Left hindlimb (tissue), 1 donor: ENCODE measurements at places on chromosomes 12 and 14.

GRCh38 chr12:53975064-53975471, 314 bp upstream of the HOTAIR start:
- no peak for DNase-seq

- no peak for DNase-seq
Measured at GRCh38 chr14:95817271-95817670, 59.4 kb upstream of the TUNAR start.

DNA sequence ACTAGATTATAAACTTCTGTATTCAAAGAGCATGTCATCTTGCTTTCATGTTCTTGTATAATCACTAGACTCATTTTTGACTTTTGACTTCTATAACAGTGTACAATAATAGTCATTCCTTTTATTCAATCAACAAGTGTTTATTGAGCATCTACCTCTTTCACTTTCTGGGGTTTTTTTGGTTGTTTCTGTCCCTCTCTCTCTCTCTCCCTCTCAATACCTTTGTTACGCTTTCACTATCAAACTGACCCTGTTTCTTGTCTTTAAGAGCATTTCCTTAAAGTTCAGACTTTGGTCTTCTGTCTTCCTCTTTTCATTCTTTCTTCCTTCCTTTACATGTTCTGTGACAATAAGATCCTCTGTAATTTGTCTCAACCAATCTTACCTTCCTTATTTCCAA, 49.5 kb downstream of the GPR137C start:
- DNase-seq: no peak

DNA sequence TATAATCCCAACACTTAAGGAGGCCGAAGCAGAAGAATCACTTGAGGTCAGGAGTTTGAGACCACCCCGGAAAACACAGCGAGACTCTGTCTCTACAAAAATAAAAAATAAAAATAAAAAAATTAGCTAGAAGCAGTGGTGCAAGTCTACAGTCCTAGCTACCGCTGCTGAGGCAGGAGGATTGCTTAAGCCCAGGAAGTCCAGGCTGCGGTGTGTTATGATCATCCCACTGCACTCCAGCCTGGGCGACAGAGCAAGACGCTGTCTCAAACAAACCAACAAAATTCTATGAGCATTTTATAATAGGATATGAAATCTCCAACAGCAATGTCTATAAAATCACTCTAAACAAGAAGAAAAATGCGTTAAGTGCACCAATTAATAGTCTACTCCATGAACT, 75.3 kb downstream of the PPP1R12A start:
- DNase-seq: no peak

DNA sequence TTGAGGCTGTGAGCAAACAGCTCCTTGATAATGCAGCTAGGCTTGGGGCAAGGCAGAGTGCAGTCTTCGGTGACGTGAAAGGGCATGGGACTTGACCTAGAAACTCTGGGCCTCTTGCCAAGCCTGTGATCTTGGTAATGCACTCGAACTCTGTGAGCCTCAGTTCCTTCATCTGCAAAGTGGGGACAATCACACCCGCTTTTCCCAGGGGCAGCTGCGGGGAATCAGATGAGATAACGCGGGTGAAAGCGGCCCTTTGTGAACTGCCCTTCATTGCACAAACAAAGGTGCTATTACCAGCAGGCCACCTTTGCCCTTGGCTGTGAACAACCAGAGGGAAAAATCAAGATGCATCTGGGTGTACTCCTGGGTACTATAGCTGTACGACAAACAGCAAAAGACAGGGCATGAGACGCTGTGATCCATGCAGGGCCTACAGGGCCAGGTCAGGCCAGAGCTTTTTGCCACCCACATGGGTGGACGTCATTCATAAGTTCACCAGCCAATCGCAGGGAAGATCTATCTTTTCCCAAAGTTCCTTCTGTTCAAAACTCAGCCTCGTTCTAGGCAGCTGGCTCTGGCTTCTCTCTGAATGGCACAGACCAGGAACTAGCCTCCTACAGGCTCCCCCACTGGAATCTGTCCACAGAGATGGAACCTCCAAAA, 3.2 kb downstream of the MSI1 start:
- DNase-seq: no peak

- DNase-seq: no peak
Measured at GRCh38 chr12:126389961-126390360, 1324.7 kb downstream of the AACS start.

DNA sequence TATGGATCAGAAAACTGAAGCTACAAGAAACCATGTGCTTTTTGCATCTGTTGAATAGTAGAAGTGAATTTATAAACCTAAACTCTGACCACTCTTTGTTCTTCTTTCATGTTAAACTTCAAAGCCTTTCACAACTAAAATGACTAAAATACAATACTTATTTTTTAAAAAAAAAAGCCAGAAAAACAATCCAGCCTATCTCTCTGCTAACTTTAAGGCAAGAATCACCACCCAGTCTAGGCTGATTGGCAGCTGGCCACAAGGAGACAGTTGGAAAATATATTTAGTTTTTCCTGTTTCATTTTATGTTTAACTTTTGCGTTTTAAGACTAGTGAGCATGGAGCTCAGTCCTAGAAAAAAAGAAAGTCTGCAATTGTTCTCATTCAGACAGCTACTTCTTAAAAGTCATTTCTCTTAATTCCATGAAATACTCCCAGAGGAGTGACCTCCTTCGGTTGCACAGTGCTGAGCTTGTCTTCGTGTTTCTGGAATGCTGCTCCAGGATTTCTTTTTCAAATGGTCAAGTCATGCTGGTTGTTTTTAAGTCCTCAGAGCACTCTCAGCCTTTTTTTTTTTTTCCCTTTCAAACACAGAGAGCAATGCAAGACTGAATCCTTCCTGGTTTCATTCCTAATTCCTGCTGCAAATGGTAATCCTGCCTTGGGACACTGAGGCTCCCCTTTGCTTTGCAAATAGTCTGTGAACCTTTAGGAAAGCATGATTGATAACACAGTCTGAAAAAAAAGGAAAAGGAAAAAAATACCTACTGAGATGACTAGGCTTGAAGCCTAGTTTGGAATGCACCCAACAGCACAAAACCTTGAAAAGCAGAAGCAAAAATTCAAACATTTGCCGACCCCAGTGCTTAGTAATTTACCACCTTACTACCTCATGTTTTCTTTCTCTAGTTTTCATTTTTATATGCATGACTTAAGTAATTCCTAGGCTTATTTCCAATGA, 233.3 kb upstream of the DAAM1 start:
- DNase-seq: no peak

DNA sequence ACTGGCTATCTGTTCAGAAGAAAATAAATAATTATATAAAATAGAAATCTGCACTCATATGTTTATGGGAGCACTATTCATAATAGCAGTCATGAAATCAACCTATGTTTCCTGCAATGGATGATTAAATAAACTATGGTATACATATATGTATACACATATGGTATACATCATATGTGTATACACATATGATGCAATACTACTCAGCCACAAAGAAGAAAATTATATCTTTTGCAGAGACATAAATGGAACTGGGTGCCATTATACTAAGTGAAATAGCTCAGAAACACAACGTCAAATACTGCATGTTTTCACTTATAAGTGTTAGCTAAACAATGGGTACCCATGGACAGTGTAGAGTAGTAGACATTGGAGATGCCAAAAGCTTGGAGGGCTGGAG, 381.2 kb upstream of the LRFN5 start:
- no peak for DNase-seq

GRCh38 chr12:110224379-110225304, 56.4 kb upstream of the ATP2A2 start:
- no peak for DNase-seq

GRCh38 chr14:38616959-38617358, 361.1 kb upstream of the CLEC14A start:
- DNase-seq: peak; percentile 33

DNA sequence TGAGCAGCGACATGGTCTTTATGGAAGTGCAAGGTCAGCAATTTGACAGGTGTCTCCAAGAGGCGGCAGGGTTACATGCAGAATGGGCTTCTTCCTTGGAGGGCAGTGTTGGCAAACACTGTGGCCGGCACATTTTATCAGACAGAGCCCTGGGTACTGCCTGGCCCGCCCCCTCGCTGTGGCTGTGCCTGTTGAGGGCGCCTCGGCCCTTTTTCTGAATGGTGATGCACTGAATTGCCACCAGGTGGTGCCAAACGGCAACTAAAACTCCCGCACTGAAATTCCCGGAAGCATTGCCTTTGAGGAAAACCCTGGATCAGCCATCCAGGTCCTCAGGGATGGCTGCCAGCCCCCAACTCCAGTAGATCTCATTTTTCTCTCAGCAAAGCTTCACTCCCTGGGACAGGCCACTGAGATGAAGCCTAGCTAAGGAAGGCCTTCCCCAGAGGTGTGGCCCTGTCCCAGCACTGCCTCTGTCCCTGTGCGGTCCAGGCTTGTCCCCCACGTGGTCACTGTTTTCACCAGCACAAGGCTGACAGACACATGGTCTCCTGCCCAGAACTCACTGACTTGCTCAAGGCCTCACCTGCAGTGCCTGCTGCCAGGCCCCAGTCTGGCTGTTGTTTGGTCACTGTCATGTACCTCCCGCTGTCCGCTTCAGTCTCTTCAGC, 73.6 kb downstream of the TESC start:
- peak; percentile 68 for DNase-seq

DNA sequence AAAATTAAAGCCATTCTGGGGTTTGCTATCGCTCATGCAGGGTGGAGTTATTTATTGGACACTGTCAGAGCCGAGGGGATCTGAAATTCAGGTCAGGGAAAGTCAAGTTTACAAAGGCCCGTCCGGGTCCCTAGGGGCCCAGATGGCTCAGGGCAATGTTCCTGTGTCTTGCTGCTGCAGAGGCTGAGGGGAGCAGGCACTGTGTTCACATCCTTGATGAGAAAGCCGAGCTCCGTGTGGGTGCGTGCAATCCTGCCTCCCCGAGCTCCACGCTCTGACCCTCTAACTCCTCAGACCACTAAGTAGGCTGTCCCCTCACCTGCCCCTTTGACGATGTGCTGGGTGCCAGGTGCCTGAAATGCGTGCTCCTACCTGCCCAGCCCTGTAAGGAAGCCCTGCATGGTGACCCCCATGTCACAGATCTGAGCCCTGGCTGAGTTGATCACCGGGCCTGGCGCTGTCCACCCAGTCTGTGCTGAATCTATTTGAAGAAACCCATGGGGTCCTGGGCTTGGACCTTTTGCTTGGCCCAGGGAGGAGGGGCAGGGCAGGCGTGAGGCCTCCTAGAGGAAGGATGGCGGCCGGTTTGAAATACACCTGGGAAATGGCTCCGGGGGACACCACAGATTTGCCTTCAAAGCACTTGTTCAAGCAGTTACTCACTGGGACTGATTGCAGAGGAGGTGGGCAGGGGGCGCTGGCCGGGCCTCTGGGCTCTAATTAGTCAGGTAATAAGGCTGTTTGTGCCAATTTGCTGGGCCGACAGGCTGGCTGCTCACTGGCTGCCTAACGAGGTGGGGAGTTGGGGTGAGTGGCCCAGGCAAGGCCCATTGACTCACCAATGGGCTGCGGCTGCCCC, 204.3 kb downstream of the KIF26A start:
- DNase-seq: peak; percentile 30

DNA sequence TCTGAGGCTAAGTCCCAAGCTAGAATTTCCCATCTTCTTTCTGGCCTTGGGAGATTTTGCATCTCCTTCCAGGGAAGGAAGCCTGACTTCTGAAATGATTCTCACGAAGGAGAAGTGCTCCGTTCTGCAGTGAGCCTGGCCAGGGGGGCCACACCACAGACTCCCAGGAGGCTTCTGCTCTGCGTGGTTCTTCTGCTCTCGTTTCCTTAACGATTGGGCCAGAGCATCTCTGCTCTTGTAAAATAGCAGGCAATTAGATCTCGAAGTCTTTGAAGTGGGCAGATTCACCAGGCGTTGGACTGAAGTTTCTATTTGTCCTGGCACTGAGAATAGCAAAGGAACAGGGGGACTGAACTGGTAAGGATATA, 6.7 kb upstream of the BATF start:
- DNase-seq: peak; percentile 44

DNA sequence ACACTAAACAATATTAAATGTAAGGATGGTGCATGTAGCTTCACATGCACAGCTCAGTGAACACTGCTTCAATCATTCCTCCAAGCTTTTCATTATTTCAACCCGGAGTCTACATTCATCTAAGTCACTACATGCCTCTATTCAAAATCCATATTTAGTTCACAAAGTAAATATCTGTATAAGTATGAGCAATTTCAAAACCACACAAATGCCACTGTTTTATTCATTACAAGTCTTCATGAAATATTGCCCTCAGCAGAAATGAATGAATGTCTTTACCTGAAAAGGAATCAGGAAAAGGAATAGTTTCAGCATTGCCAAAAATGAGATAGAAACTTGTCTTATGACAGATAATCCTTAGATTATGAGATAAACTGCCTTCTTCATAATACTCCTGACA, 149.4 kb downstream of the SLC38A4 start:
- DNase-seq: no peak

GRCh38 chr14:99316281-99317163, 44.5 kb upstream of the BCL11B start:
- no peak for DNase-seq

DNA sequence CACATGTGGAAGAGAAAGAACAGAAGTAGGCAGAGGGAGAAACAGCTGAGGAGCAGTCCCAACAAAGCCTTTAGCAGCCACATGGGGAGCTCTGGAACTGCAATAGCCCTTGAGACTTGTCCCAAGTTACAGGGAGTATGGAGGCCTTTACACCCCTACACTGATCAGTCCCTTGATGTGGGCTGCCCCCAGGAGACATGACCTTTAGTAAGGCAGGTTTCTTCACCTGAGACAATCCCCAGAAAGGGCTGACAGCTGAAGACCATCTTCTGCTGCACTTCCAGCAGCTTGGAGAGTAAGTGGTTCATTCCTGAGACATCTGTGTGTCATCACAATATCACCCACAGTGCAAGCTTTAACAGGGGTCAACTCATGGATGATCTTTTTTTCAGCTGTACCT, 8.6 kb upstream of the SNAPC1 start:
- no peak for DNase-seq

GRCh38 chr12:68303850-68304249, 28.3 kb downstream of the MDM1 start:
- DNase-seq: no peak

GRCh38 chr12:57240066-57240921, 10.7 kb downstream of the STAC3 start:
- peak; percentile 64 for DNase-seq

GRCh38 chr14:51978681-51979085, 10.7 kb upstream of the RTRAF start:
- DNase-seq: no peak

DNA sequence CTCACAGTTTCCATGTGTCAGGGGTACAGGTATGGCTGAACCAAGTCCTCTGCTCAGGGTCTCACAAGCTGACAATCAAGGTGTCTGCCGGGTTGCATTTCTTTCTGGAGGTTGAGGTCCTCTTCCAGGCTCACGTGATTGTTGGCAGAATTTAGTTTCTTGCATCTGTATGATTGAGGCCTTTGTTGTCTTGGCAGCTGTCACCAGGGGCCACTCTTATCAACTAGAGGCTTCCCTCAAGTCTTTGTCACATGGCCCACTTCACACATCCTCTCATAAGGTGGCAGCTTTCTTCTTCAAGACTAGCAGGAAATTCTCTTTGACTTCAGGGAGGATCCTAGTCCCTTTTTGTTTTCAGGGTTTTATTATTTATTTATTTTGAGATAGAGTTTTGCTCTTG, 46.0 kb upstream of the FOS start:
- DNase-seq: no peak

GRCh38 chr14:37124614-37125013, 47.8 kb downstream of the SLC25A21 start:
- no peak for DNase-seq

GRCh38 chr12:27467641-27468040, 21.1 kb downstream of the SMCO2 start:
- DNase-seq: no peak

- DNase-seq: peak; percentile 66
Measured at GRCh38 chr12:128994856-128995255, 141.6 kb downstream of the GLT1D1 start.

- no peak for DNase-seq
Measured at GRCh38 chr12:131137009-131137835, 183.5 kb downstream of the ADGRD1 start.
